ENCODE measurements at places on chromosomes 5 and 9.
A peak's percentile ranks its signal among the peaks of the same experiment; 100 is the strongest.

GRCh38 chr9:86322973-86323644 lies 31.1 kb downstream of the TUT7 start:
- no peak for DNase-seq

DNA sequence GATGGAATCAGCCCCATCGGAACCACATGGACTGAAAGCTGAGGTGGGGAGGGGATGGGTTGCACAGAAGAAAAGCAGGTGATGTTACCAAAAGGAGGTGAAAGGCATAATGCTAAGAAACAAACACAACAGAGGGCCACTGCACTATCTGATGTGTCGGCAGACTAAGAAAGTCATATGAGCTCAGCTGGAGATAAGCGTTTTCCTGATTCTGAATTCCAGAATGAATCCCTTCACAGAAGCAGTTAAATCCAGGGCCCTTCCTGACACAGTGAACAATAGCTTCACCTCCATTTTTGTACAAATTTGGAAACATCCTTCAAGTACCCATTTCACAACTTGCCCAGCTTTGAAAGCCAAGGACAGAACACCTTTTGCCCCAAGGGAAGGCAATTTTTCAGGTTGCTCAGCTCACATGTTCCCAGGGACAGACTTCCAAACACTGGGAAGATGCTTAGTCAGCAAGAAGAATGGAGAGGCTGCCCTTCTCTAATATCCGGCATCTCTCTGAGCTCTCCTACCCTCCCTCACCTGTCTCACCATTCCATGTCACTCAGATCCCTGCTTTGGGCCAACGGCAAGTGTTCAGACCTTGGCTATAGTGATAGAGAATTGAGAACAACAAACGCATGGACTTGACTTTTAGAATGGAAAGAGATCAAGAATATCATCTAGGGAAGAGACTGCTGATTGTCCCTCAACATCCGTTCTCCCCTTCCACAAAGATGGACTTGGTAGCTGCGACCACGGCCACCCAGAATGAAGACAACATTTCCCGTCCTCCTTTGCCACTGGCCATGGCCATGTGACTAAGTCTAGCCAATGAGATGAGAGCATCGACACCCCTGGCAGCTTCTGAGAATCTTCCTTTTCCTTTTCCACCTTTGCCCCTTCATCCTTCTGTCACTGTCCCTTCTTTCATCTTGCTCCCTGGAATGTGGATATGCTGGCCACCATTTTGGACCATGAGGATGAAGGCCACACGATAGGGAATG lies 68.6 kb upstream of the IL17B start:
- DNase-seq: no peak

- no peak for DNase-seq
Observed at GRCh38 chr9:123290764-123291163, 22.4 kb upstream of the STRBP start.

GRCh38 chr5:7391814-7392692 lies 3.9 kb upstream of the ADCY2 start:
- no peak for DNase-seq

- DNase-seq: no peak
Observed at GRCh38 chr9:98085944-98086343, 29.4 kb downstream of the NANS start.

GRCh38 chr5:31854181-31855133 lies 215.5 kb downstream of the PDZD2 start:
- no peak for DNase-seq

DNA sequence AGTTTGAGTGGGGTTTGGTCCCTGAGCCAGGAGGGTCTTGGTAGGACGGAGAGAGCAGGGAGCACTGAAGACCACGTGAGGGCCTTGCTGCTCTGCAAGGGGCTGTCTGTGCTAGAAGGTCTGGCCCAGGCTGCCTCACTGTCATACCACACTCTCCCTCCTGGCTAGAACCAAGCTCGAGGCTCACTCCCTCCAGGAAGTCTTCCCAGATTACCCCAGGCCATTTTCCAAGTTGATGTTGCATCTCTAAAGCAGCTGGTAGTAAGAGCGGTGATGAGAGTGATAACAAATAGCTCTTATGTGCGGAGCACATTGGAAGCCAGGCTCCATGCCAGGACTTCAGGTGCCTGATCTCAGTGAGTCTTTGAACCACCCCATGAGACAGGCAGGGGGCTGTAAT lies 6.6 kb downstream of the MYMK start:
- DNase-seq: no peak

- DNase-seq: no peak
Observed at GRCh38 chr9:38352530-38353328, 39.8 kb upstream of the ALDH1B1 start.

DNA sequence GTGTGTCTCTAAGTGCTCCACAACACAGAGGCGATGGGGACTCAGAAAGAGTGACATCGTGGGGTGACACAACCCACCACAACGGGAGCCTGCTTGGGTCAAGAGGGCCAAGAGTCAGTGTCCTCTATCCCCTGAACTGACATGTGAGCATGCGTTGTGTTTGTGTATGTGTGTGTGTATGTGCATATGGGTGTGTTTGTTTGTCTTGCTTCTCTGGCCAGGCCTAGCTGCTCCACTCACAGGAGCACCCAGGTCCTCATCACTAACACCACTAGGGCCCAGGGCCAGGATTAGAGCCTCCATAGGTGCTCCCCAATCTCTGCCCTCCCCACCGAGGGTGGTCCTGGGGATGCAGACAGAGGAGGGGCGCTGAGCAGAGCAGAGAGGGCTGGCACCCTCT lies 115.0 kb upstream of the CTSV start:
- DNase-seq: no peak

- DNase-seq: no peak
Observed at GRCh38 chr5:134296213-134296612, 70.3 kb upstream of the PPP2CA start.

GRCh38 chr5:80655231-80655774 lies 520 bp upstream of the DHFR start:
- no peak for DNase-seq

GRCh38 chr5:22908586-22908985 lies 55.4 kb upstream of the CDH12 start:
- DNase-seq: no peak

DNA sequence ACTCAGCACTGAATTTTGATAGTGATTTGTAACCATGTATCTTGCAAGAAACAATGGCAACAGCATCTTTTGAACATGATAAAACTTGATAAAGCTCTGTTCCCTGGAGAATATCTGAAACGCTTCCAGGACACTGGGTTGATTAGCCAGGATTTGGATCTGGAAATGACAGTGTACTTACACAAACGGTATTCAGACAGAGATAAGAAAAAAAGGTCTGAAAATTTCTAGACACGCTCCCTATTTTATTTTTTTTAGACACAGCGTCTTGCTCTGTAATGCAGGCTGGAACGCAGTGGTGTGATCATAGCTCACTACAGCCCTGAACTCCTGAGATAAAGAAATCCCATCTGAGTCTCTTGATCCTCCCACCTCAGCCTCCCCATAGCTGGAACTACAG lies 109.0 kb downstream of the GNAQ start:
- no peak for DNase-seq

- DNase-seq: no peak
Observed at GRCh38 chr9:78857373-78858225, 560.7 kb downstream of the PSAT1 start.

GRCh38 chr5:177425801-177426565 lies 493 bp upstream of the GRK6 start:
- DNase-seq: peak; percentile 98

GRCh38 chr9:2621722-2622460 lies at the start of gene VLDLR:
Gene VLDLR, plus strand, starts transcription at chr9:2621787. Its CDS starts 403 bp downstream, at chr9:2622190.
- no peak for DNase-seq

Measured in activated CD8-positive, alpha-beta memory T cell treated with anti-CD3 and anti-CD28 coated beads for 1 hour (primary cell).